ENCODE measurements at places on chromosomes 7 and 10.

DNA sequence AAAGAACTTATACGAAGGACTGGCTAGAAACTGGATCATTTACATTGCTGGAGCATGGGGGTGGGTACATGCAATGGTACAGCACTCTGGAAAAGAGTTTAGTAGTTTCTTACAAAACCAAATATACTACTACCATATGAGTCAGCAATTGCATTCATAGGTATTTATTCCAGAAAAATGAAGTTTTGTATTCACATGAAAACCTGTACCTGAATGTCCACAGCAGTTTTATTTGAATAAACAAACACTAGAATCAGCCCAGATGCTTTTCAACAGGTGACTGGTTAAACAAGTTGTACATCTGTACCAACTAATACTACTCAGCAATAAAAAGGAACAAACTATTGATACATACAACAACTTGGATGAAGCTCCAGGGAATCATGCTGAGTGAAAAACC is 3.4 kb downstream of the SCIN start:
- DNase-seq, result no peak

- no peak for DNase-seq
Observed at GRCh38 chr7:80731281-80731680, 92.8 kb downstream of the CD36 start.

DNA sequence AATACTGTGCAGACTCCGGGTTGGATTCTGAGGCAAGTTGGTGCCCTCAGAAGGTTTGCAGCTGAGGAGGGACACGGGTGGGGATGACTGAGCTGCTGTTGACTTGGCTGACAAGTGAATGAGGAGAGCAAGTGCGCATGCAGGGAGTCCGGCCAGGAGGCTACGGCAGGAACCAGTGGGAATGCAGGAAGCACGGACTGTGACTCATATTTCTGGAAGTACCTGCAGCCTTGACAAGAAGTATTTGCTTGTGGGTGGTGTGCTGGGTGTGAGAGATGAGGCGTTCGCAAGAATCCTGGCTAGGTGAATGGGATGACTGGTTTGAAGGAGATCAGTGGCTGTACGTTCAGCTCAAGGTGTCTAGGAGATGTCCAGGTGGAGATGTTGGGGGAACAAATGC is 30.8 kb upstream of the FXYD4 start:
- no peak for DNase-seq

DNA sequence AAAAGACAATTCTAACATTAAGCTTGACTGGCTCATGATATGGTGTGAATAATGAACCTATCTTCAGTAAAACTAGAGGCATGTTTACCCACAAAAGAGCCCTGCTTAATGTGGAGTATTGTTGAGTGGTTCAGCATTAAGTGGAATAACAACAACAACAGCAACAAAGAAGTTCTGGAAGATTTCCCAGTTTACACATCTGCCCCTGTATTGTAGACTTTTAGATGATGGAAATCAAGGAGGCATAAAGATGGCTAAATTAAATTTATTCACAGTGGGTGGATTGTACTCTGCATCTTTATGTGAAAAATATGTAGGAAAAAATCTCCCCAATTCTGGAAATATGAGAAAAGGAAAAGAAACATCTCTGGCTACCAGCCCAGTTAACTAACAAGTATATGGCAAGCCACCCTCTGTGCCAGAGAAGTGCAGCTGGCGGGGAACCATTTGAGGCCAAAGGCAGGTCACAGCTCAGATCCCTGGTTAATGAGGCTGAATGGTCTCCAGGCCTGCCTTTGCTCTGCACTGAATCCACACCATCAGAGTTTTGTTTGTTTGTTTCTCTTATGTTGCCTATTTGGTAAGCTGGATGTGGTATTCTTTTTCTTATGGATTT is 186.0 kb downstream of the SEMA3D start:
- no peak for DNase-seq

DNA sequence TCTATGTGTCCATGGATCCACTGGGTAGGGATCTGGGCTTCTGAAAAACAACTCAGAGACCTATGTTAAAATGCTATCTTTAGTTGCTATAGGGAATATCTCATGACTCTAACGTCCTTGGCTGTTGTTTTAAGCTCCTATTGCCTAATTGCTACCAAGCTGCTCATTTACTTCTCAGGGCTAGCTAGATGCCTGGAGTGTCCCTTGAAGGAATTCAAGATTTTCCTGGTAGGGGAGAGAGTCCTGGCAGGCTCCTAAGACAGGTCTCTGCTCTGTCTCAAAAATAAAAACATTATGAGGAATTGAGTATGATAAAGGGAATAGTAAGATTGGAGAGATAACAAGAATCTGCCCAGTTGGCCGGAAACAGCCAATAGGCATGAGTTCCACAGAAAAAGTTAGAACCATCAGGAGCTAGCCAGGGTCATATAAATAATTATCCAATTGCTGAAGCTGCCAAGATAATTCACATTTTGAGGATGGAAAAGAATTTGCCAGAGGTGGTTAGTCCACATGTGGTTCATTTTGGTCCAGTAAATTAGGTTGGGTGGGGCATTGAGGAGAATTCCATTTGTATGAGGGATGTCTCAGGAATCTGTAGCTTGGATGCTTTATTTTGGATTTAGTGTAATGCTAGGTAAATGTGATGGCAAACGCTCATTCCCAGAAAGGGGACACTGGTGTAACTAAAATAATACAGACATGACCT is 362.7 kb upstream of the VSTM2A start:
- DNase-seq, result no peak
